Urothelium cell line (cell line): ENCODE measurements at places on chromosomes 4 and X.

DNA sequence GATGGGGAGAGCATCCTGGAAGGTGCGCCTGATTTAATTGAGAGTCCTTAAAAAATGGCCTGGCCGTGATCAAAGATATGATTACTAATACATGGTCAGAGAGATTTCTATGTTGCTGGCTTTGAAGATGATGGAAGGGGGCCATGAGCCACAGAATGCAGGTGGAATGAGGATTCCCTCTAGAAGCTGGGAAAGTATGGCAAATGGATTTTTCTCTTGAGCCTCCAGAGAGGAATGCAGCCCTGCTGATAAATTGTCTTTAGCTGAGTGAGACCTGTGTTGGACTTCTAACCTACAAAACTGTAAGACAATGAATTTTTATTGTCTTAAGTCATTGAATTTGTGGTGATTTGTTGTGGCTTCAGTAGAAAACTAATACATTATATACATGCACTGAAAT is 7.7 kb downstream of the NUDT9 start:
- no peak for DNase-seq

- no peak for DNase-seq
Measured at GRCh38 chr4:7506119-7506518, 71.4 kb upstream of the PSAPL1 start.

DNA sequence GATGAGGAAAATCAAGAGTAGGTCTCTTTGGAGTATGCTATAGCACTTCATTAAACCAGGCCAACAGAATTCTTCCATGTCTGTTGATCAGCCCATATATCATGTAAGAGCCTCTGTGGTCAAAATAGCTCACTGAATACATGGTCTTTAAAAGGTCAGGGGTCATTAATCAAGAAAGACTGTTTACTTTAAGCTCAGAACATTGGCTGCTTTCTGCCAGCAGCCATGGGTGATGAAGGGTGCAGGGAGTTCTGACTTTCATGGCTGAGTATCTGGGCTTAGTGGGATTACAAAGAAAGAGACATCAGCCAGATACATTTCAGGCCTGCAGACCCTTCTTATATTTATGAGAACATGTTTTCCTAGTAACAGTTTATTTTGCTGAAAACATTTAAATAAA is 7.1 kb upstream of the C4orf54 start:
- DNase-seq, result no peak

GRCh38 chr4:40046311-40046980 is 10.2 kb upstream of the N4BP2 start:
- peak; percentile 62 for DNase-seq

DNA sequence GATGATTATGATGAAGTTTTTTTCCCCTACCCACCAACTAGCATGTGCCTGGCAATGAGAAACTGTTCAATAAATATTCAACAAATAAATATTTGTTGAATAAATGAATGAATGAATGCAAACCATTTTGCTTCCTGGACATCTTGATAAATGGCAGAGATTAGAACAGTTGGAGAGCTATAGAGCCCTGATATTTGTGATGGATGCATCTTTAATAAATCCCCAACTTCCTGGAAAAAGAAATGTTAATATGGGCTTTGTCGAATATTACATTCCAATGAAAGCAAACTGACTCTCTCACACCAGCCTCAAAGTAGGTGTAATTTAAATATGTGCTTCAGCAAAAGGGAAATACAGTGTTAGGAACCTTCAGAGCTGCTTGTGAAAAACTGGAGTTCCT is 419.7 kb downstream of the MID1IP1 start:
- no peak for DNase-seq

DNA sequence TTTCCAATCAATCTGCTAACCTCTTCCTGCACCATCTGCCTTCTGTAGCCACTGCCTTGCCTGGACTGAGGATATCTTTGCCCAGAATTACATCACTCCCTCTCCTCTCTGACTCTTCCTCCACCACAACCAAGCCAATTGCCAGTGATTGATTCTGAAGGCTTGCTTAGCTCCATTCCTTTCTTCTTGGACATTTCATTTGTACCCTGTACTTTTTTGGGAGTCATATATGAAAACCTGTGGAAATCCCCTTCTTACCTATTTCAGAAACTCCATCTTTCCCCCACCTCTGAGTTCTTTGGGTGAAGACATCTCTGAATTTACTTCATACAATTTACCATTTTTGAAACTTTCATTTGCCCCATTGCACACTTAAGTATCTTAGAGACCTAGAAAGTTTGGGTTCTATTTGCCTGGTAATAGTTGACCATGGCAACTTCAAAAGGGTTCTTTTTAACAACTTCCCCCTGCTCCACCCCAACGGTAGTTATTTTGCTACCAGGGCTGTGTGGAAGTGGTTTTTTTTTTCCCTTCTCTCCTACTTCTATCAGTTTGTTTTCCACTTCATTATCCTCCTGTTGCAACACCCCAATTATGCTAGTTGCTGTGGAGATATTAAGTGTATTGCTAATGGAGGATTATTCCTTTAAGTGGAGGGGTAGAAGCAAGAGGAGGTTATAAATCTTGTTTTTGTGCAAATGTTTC is 14.3 kb downstream of the SGMS2 start:
- DNase-seq, result no peak

DNA sequence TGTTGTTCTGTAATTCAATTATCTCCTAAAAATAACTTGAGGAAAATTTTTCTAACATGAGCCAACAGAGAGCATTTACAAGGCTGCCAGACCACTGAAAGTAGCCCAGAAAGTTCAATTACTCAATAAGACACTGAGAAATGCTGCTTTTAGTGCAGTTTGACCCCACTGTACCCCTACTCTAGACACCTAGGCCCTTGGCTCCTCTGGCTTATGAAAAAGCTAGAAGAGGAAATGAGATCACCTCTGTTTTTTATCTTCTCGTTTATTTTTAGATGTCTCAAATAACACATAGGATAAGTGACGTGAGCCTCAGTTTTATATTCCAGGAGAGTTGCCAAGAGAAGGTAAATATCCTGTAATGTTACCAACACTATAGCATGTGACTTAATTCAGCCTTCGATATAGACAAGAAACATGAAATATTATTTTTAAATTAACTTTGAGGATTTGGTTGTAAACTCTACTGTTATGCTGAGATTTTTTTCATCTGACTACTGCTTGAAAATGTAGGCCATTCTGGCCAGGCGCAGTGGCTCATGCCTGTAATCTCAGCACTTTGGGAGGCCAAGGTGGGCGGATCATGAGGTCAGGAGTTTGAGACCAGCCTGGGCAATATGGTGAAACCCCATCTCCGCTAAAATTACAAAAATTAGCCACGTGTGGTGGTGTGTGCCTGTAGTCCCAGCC is 24.4 kb downstream of the TNIP3 start:
- no peak for DNase-seq

GRCh38 chr4:101153653-101154052 is 193.7 kb downstream of the PPP3CA start:
- DNase-seq, result no peak

GRCh38 chr4:123421937-123422781 is 25.6 kb downstream of the SPRY1 start:
- DNase-seq, result no peak

DNA sequence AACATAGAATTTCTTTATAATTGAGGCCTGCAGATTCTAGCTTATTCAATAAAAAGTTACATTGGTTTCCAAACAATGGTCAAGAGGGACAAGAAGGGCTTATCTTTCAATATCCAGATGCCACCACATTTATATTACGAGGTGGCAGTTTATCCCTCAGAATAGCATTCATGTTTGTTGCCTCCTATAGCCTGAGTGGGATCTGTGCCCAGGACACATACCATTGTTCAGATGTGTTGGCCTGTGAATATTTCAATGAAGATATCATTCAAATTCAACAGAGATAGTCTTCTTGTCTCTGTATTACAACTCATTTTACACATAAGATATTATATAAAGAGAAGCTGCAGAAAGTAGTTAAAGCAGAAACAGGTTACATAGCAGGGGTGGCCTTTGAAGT is 20.5 kb downstream of the GLRB start:
- no peak for DNase-seq

DNA sequence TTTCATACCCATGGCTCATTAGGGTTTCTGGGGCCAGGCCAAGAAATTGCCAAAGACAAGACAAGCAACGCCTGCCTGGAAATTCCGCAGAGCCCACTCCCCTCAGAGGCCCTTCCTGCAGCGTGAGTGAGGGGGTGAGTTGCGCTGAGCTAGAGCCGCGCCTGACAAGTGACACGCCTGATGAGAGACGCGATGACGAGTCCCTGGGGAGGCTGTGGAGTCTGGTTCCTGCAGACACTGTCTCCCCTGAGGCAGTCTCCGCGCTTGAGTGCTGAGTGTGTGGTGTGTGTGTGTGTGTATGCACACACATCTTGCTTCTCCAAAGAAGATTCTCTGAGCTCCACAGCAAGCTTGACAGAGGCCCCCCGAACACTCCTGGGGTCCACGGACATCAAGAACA is 269.8 kb downstream of the BCOR start:
- DNase-seq, result no peak

DNA sequence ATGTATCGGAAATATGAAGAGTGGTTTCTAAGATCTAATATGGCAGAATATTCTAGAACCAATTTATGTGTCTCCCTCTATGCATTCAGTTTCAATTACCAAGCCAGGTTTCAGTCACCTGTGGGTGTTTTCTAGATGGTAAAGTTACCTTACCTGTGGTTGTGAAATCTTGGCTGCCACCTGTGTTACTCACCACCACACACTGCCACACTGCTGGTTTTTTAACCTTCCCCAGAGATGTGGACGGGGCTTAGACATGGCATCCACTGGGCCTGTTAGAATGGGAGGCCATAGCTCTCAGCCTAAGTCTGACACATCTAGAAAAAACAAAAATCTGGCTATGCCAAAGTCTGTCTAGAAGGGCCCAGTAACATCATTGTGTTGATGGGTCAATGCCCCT is 896.5 kb upstream of the PABPC4L start:
- DNase-seq, result no peak

GRCh38 chr4:3512719-3513118 is 19.5 kb downstream of the LRPAP1 start:
- no peak for DNase-seq

DNA sequence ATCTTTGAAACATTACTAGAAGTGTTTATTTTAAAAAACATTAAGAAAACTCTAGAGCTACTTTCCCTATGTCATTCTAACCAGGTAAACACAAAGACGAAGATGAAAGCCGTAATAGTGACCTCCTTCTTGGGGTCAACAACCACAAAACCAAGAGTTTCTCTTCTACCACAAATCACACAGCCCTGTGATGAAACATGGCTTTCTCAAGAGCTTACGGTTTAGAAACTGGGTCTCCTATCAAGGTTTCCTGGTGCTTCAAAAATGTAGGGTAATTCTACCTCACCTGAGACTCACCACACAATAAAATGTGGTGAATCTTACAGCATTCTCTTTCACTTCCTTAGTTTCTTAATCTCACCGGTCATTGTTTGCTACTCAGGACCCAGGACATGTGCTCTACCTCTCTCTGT is 50.9 kb downstream of the CORIN start:
- DNase-seq, result no peak

- no peak for DNase-seq
Measured at GRCh38 chrX:17817251-17817650, 43.8 kb downstream of the RAI2 start.

- no peak for DNase-seq
Measured at GRCh38 chrX:118884552-118885138, 61.0 kb downstream of the ZCCHC12 start.

GRCh38 chr4:52780206-52780605 is 29.0 kb upstream of the ERVMER34-1 start:
- no peak for DNase-seq

DNA sequence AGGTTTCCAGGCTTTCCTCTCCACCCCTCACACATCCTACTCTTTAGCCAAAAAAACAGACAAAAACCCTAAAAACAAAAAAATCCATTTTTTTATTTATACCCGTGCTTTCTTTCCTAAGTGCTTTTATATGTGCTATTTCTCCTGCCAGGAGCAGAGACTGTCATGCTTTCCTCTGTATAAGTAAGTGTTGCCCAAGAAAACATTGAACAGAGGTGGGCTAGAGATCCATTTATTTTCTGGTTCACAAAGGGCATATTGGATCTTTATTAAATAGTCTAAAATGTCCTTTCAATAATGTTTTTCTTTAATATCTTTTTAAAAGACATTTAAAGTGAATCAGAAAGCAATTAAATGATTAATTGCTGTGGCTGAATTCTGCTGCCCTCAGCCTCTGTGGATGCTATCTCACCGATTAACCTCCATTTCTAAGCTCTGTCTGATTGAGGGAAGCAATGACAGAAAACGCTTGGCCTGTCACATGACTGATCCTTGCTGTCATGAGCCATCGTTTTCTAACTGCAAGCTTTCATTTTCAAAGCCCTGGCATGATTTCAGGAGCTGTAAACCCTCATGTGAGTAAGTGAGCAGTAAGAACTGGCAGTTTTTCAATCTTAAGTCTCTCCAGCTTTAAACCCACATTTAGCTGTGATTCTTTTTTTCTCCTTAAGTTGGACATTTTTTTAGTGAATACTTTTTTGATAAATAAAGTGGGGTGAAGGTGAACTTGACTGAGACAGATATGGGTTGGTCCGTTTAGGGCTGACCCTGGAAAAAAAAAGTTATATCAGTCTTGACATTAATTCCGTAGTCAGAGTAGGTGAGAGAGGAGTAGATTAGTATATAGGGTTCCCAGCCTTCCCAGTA is 180.7 kb upstream of the PGRMC2 start:
- no peak for DNase-seq

DNA sequence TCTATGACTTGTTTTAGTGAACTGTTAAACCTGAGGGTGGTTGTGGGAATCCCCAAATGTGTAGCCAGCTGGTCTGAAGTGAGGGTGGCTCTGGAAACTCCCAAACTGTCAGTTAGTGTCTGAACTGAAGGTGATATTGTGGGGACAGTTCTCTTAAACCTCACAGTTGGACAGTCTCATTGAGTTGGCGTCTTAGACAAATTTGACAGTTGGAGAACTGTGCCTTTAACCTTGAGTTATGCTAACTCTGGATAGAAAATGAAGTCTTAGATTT is 20.7 kb upstream of the CTSO start:
- no peak for DNase-seq

DNA sequence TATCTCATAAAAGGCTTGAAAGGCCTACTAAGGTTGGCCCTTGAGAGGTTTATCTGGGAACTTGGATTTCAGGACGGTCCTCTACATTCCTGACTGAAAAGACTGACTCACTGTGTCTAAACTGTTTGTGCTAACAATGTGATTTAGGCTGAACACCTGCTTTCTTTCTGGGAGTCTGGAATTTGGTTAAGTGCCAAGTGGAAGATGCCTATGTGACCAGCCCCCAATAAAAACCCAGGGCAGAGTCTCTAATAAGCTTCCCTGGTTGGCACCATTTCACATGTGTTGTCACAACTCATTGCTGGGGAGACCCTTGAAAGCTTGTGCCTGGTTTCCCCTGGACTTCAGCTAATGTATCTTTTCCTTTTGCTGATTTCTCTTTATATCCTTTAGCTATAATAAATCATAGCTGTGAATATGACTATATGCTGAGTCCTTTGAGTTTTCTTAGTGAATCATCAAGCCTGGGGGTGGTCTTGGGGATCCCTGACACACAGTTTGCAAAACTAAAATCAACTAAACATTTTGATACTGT is 55.1 kb downstream of the GPR82 start:
- peak; percentile 53 for DNase-seq

DNA sequence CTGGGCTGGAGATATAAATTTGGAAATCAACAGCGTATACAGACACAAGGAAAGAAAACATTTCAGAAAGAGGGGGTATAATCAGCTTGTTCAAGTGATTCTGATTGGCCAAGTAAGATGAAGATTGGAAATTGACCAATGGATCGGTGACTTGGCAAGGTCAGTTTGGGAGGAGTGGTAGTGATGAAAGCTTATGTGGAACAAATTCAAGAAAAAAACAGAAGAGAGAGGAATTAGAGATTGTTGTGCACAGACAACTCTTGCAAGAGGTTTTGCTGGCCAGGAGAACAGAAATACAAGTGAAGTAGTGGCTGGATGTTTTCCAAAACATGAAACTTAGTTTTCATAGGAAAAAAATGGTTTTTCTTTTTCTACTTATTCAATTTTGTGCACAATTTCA is 16.3 kb downstream of the CD38 start:
- DNase-seq, result no peak
